ENCODE measurements at places on chromosomes 2 and 18.
A peak's percentile ranks its signal among the peaks of the same experiment; 100 is the strongest.

- no peak for DNase-seq
Measured at GRCh38 chr2:188459061-188459460, 167.4 kb downstream of the GULP1 start.

DNA sequence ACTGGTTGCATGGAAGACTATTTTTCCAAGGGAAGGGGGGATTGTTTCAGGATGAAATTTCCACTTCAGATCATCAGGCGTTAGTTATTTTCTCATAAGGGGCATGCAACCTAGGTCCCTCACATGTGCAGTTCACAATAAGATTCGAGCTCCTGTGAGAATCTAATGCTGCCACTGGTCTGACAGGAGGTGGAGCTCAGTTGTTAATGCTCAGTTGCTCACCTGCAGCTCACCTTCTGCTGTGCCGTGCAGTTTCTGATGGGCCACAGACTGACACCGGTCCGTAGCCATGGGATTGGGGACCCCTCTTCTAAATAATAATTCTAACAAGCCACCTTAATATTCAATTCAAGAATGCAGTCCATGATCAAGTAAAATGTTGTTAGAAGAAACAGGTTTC is 34.9 kb downstream of the PLCL1 start:
- DNase-seq: no peak

GRCh38 chr2:29455200-29455860 is 340.1 kb downstream of the CLIP4 start:
- DNase-seq: no peak

- DNase-seq: no peak
Measured at GRCh38 chr2:85589982-85590791, 5.4 kb upstream of the RNF181 start.

- no peak for DNase-seq
Measured at GRCh38 chr2:167550448-167550847, 662.2 kb downstream of the XIRP2 start.

- DNase-seq: no peak
Measured at GRCh38 chr2:194166818-194167217, 1490.2 kb upstream of the SLC39A10 start.

- no peak for DNase-seq
Measured at GRCh38 chr2:100802066-100802465, 17.9 kb upstream of the NPAS2 start.

- DNase-seq: no peak
Measured at GRCh38 chr18:12694032-12694431, 8.5 kb downstream of the CEP76 start.

DNA sequence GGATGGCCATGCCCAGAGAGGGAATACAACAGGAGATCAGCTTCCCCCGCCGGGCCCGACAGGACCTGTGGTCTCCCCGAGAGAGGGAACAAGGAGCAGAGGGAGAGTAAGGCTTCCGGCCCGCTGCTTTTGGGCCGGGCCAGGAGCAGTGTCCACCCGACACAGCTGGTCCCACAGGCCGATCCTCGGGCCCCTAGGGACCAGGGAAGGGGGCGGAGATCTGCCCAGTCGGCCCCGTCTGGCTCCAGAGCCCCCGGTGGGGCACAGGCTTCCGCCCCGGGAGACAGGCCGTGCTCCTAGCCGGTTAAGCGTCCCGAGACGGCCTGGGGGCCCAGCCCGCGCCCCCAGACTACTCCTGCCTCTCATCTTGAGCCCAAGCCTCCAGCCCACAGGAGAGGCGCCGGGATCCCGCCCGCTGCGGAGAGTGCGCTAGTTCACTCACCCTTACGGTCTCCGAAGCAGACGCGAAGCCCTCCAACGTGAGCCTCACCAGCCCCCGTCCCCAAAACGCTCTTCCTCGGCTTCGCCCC is at the start of gene MCFD2:
Gene MCFD2 (minus strand): TSS at position 526 of the 530 bp plus-strand sequence. CDS start 6,635 bp downstream, outside the sequence.
- peak; percentile 23 for DNase-seq

DNA sequence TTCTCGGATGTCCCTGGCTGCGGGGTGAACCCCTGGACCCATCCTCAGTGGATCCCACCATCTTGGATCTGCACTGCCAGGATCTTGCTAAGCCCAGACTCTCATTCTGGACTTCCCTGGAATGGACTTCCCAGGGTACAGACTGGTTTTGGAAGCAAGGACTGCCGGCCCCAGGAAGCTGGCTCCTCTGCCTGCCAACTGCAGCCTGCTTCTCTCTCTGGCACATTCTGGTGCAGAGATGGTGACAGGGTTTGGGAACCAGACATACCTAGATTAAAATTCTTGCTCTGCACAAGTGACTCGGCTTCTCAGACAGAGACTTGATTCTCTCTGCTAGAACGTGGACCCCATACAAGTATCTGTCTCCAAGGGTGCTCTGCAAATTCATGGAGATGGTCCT is 29.4 kb downstream of the ACKR3 start:
- no peak for DNase-seq

DNA sequence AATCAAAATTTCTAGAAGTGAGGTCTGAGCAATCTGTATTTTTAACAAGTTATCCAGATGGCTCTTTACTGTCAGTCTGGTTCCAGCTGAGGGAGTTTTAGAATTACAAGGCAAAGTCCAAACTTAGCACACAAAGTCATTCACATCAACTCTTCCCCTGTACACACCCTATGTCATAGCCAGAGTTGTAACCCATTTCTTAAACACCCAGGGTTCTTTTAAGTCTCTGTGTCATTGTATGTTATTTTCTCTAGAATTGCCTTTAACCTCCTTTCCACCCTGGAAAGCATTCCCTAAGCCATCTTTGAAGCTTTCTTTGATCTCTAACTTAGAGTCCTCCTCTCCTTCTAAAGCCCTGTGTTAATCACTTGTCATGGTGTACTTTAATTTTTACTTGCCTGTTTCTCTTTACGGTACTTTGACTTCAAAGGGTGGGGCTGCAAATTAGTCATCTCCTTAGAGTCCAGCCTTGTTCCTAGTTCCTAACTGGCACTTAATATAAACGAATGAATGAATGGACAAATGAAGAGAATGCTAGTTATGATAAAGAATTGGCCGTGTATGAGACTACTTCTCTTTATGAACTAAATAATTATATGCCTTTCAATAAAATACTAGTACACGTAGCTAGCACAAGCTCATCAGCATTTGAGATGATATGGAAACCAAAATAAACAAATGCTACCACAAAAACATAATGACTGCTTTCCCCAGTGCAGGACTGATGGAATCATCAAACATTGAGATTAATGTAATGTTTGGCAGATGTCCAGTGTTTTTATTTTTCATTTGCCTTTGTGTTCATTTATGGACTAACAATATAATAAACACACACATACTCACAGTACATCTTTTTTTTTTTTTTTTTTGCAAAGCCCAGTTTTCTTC is 11.9 kb upstream of the ACTR3 start:
- DNase-seq: no peak

DNA sequence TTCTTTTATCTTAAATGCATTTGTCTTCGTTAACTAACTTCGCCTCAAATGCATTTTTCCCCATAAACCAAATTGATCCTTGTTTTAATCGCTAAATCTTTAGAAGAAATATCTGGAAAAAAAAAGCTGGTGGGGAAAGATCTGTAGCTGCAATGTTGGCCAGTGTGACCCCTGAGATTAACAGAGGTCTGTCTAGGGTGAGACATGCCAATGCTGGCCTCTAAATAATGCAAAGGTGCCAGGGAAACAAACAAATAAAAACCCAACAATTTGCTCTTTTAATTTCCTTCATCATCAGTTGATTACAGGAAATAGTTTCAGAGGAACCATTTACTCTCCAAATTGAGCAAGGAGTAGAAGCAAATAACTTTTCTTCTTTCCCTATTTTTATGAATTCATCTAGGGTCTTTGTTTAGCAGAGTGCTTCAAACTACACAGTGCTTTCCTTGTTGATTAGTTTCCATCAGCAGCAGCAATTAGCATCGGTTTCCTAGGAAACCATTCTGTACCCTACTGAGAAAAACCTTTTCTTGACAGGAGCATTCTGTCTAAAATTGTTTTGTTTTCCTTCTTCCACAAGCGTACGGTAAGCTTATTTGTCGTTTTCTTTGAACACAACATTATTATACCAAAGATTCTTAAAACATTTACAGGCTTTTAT is 100.5 kb upstream of the UNC80 start:
- no peak for DNase-seq

DNA sequence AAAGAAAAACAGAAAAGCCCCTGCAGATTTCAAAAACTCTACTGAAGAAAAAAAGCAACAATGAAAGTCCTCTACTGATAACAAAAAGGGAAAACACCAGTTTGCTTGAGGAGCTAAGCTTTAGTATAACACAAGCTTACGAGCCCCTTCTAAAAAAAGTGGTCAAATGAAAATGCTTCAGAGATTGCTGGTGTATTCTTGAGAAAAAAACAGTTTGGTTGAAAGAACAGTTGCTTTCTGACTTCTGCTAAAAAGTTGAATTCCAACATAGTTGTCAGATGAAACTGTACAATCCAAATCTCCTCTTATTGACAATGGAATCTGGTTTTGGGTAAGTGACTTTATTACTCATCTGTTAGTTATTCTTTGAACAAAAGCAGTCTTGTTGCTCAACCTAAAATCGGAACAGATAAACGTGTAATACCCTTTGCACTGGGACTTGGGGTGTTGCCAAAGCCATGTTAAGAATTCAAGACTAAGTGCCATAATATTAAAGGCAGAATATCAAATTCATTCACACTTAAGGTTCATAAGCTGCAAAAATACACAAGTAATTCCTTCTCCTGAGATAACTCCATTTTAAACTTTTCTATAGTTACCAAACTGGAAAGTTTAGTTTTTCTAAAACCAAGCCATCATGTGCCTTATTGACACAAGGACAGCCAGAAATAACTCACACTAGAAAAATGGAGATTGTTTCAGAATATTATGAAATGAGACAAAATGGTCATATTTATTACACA is 45.3 kb upstream of the SPAG16 start:
- DNase-seq: no peak

DNA sequence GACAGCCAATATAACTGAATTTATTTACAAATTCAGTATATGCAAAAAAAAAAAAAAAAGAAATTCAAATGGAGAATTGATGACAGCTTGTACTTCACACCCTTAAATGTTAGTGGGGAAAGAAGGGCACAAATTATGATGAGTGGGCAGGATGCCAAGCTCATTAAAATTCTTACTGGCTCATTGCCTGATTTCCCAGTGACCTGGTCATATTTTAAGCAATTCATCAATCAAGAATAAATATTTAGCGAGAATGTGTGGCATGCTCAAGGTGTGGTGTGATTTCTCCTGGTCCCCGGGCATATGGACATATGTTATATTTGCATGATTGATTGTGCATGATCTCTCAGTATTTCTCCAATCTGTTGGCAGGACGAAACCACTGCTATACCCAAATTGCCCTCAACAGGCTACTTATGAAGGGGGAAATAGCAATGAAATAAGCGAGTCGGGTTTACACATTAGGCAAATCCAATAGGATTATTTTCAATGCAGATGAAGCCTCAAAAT is 883.0 kb downstream of the LRRTM4 start:
- DNase-seq: no peak

GRCh38 chr2:47174733-47175361 is 19.7 kb upstream of the STPG4 start:
- peak; percentile 11 for DNase-seq

DNA sequence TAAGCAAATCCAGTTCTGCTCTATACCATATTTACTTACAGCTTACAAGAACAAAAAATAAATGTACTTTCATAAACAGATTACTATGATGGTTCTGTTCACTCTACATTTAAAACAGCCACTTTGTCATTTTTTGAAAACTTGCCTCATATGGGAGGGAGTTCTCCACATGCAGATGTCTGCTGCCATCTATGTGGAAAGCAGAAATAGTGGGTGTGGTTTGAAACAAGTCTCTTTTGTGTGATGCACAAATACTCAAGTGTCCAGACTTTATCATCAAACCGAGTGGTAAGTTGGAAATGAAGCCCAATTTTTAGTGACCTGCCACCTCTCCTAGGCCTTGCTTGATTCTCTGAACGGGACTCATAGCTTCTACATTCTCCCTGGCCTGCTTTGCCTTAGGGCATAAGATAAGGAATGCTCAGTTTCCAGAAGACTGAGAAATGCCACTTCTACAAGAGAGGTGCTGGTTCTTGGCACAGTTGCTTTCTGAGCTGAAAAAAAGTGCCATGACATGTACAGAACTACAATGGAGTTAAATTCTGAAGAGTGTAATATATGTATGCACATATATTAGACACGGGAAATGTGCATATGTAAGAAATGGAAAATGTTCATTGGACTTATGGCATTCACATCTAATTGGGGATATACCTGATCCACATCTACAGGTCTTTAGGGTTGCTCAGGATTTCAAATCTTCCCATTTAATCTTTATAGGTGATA is 221.0 kb downstream of the SLC8A1 start:
- no peak for DNase-seq

DNA sequence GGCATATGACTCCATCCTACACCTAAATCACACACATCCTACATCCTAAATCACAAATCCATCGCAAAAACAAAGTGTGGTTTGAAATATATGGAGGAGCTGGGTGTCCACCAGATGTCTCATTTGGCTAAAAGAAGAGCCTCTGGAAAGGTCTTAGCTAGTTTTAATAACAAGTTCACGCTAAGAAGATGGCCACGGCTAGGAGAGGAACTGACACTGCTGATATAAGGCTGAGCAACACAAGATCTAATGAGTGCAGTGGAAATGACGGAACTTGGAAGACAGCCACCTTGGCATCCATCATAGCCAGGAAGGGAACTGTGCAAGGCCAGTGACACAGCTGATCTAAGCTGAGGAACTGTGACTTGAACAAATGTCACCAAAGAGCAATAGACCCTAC is 60.0 kb upstream of the AGAP1 start:
- DNase-seq: no peak

DNA sequence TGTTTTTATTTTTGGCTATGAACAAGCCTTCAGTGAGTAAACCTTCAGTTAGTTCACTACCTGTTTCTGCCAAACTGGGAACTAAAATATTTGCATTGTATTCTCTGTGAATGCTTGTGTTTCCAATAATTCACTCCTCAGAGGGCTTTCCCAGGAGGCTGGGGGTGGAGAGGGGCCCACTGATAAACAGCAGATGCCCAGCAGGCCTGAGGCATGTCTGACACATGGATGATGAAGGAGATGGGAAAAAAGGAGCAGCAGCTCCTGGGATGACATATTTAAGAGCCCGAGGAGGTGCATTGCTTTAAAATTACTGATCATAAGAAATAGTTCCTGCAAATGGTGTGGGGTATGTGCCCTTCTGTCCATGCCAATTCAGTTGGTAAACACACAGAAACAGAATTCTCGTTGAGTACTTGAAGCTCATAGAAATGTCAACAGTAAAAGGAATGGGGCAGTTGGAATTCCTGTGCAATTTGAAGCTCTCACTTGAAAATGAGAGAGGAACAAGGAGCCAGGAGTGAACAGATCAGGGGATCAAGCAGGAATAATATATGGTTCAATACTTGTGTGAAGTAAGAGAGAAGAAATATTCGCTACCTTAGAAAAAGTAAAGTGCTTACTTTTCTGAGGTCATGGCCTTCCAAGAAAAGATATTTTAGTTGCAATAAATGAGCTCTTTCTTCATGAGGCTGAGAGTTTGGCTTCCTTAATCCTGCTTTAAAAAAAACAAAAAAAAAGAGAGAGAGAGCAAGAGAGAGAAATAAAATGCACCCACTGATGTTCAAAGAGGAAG is 22.0 kb upstream of the HNMT start:
- DNase-seq: no peak

GRCh38 chr2:215571689-215572088 is 135.8 kb upstream of the FN1 start:
- no peak for DNase-seq

Measured in stimulated activated naive CD8-positive, alpha-beta T cell treated with anti-CD3 and anti-CD28 coated beads, Interleukin-15, amount 100 ng/mL, for 72 hours (primary cell).